ENCODE measurements at places on chromosomes 12 and 14.

DNA sequence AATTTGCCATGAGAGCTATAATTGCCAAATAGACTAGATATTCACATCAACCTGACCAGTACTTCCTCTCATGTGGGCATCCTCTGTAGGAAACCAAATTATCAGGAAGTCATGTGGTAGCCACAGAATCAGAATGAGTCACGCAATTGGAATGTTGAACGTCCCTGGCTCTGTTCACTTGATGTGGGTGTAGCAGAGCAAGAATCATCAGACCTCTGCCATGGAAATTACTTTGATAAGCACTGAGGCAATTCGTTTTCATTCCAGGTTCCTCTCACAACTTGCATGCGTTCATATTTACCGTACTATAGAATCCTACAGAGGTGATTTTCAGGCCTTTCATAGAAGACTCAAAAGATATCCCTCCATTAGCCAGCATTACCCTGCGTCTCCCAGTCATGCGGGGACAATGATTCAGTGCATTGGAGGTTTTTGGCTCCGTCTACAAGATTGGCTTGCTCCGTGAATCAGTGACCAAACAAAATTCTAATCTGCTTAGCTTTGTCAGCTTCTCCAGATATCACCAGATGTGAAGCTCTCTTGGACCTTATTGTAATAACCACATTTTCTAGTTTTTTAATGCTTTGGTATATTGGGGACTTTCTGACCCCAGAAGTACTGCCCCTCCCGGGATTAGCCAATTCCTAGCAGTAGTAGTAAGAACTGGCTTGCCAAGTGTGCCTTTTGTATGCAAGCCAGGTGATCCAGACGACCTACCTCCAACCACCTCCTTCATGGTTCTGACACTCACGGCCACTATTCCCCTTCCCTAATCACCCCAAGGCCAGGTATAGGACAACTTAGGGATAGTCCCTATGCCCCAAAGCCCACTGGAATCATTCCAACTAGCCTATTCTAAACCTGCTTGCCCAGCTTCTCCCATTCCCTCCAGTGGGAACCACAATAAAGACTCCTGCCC, 133.4 kb downstream of the KICS2 start:
- H3K27ac ChIP-seq: peak overlapping the region; percentile 68
- H3K27me3 ChIP-seq: no peaks in the 10 kb centered on the region
- no peak for DNase-seq
- H3K4me1 ChIP-seq: peaks cover 27% of the 10 kb centered on the region
- no peaks in the 10 kb centered on the region for H3K36me3 ChIP-seq

- no peaks in the 10 kb centered on the region for H3K27me3 ChIP-seq
- H3K4me3 ChIP-seq: no peak overlapping the region
- no peaks in the 10 kb centered on the region for H3K36me3 ChIP-seq
- no peak overlapping the region for H3K27ac ChIP-seq
Observed at GRCh38 chr12:119447126-119447525, 112.6 kb downstream of the CCDC60 start.

- H3K4me1 ChIP-seq: no peaks in the 10 kb centered on the region
- peaks cover 2% of the 10 kb centered on the region for H3K36me3 ChIP-seq
- H3K27ac ChIP-seq: no peak overlapping the region
- H3K27me3 ChIP-seq: no peaks in the 10 kb centered on the region
Observed at GRCh38 chr14:60999536-60999935, 18.5 kb downstream of the SLC38A6 start.

- peaks cover 84% of the 10 kb centered on the region for H3K27me3 ChIP-seq
- no peak overlapping the region for H3K27ac ChIP-seq
- DNase-seq: peak; percentile 54
- no peak overlapping the region for H3K4me3 ChIP-seq
- no peaks in the 10 kb centered on the region for H3K4me1 ChIP-seq
- no peaks in the 10 kb centered on the region for H3K36me3 ChIP-seq
Observed at GRCh38 chr12:132327336-132328171, 1.8 kb downstream of the GALNT9 start.

DNA sequence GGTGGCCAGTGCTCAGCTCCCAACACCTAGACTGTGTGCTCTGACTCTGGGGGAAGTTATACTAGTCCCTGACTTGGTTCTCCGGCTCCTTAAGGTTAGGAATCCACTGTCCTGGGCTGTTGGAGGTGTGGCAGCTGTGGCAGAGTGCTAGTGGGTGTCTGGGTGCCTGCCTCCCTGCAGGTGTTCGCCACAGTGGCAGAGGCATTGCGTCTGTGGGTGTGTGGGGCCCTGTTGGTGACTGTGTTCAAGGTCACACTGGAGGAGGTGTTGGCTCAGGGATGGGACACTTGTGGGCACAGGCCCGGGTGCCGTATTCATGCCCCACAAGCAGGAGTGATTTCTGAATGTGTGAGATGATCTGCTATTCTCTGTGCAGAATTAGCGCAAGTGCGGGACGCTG, 467.4 kb downstream of the TMEM121 start:
- H3K4me3 ChIP-seq: no peak overlapping the region
- no peaks in the 10 kb centered on the region for H3K4me1 ChIP-seq
- H3K27me3 ChIP-seq: no peaks in the 10 kb centered on the region
- H3K36me3 ChIP-seq: no peaks in the 10 kb centered on the region
- DNase-seq: no peak

- H3K27ac ChIP-seq: no peak overlapping the region
- peak overlapping the region; percentile 29 for H3K4me3 ChIP-seq
- peaks cover 39% of the 10 kb centered on the region for H3K36me3 ChIP-seq
- no peaks in the 10 kb centered on the region for H3K4me1 ChIP-seq
Observed at GRCh38 chr12:121240484-121241101, 30.7 kb downstream of the P2RX4 start.

DNA sequence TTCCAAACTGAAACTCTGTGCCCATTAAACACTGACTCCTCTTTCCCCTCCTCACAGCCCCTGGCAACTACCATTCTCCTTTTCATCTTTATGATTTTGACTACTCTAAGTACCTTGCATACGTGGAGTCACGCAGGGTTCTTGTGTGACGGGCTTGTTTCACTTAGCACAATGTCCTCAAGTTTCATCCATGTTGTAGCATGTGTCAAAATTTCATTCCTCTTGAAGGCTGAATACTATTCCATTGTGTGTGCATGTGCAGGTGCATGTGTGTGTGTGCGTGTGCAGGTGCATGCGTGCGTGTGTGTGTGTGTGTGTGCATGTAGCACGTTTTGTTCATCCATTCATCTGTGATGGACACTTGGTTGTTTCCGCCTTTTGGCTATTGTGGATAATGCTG, 106.1 kb downstream of the ZFP36L1 start:
- H3K4me1 ChIP-seq: peaks cover 26% of the 10 kb centered on the region
- H3K4me3 ChIP-seq: no peak overlapping the region
- H3K36me3 ChIP-seq: no peaks in the 10 kb centered on the region
- no peak overlapping the region for H3K27ac ChIP-seq
- H3K27me3 ChIP-seq: no peaks in the 10 kb centered on the region
- DNase-seq: no peak

DNA sequence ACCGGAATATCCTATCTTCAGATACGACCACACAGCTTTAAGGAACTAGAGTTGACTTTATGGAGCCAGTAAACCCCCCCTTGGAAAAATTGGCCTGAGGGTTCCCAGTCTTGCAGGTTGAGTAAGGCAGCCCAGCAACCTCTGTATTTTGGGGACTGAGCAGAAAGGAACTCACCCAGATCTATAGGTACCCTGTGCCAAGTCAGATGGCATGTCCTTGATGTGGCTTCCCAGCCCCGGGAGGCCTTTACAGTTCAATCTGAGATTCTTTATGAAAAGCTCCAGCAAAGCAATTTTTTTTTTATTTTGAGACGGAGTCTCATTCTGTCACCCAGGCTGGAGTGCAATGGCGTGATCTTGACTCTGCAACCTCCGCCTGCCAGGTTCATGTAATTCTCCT, 27.6 kb downstream of the TMEM121 start:
- no peaks in the 10 kb centered on the region for H3K4me1 ChIP-seq
- peak; percentile 7 for DNase-seq
- H3K36me3 ChIP-seq: no peaks in the 10 kb centered on the region
- H3K4me3 ChIP-seq: no peak overlapping the region

DNA sequence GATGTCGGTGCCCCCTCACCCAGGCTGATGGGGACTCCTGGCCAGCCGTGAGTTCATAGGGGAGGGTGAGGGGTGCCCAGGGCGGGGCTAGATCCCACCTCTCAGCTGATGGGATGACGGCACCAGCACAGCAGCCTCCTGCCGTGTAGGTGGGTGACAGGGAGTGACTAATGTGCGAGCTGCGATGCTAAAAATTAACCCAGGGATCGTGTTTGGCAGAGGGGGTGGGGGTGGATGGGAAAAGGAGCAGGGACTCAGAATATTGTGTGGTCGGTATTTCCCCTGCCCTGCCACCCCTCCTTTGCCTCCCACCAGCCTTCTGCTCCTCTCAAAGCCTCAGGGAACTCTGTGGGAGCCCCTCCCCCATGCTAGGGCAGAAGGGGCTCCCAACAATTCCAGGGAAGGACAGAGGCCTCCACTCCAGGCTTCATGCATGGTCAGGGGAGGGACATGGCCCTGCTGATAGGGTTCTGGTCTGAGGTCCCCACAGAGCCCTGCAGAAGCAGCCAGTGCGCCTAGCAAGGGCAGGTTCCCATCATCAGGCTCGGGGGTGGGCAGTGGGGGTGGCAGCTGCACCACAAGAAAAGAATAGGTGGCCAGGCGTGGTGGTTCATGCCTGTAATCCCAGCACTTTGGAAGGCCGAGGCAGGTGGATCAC, 12.5 kb downstream of the TAMALIN start:
- no peaks in the 10 kb centered on the region for H3K36me3 ChIP-seq
- H3K27ac ChIP-seq: no peak overlapping the region

- H3K36me3 ChIP-seq: no peaks in the 10 kb centered on the region
- no peak for DNase-seq
- H3K27me3 ChIP-seq: no peaks in the 10 kb centered on the region
- no peaks in the 10 kb centered on the region for H3K4me1 ChIP-seq
- no peak overlapping the region for H3K4me3 ChIP-seq
Observed at GRCh38 chr14:94341656-94342333, 18.7 kb upstream of the SERPINA6 start.

DNA sequence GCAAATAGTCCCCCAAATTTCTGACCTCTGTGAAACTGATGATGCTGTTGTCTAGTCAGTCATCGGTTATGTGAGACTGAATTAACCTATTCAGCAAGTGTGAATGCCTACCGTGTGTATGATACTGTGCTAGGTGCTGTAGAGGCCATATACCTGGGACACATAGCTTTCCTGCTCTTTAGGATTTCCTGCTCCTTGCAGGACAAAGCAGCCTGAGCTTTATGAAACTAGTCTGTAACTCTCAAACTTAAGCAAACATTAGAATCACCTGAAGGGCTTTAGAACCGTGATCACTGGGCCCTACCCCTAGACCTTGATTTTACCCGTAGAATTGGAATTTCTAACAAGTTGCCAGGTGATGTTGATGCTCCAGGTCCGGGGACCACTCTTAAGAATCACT, 6.9 kb downstream of the MARK3 start:
- H3K4me1 ChIP-seq: peaks cover 71% of the 10 kb centered on the region
- no peaks in the 10 kb centered on the region for H3K27me3 ChIP-seq
- H3K4me3 ChIP-seq: no peak overlapping the region
- H3K36me3 ChIP-seq: no peaks in the 10 kb centered on the region
- peak overlapping the region; percentile 21 for H3K27ac ChIP-seq
- no peak for DNase-seq

DNA sequence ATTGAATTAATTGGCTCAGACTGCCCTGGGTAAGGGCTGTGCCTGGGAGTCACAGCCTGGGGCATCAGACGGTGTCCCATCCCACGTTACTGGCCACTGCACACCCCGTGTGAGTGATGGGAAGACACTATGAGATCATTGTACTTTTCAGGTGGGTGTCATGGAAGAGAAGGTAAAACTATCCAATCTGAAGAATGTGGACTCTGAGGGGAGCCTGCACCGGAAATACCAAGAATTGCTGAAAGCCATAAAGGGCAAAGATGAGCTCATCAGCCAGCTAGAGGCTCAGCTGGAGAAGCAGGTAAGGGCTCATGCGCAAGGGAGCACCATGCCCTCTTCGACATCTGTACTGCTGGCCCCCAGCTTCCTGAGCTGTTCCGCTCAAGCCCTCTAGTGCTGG, 24.0 kb downstream of the PLEKHH1 start:
- H3K4me3 ChIP-seq: no peak overlapping the region
- H3K36me3 ChIP-seq: no peaks in the 10 kb centered on the region
- H3K27ac ChIP-seq: no peak overlapping the region
- H3K27me3 ChIP-seq: no peaks in the 10 kb centered on the region
- no peak for DNase-seq

- H3K4me3 ChIP-seq: no peak overlapping the region
- H3K4me1 ChIP-seq: no peaks in the 10 kb centered on the region
- no peak overlapping the region for H3K27ac ChIP-seq
Observed at GRCh38 chr12:115017346-115017745, 333.4 kb upstream of the TBX3 start.

DNA sequence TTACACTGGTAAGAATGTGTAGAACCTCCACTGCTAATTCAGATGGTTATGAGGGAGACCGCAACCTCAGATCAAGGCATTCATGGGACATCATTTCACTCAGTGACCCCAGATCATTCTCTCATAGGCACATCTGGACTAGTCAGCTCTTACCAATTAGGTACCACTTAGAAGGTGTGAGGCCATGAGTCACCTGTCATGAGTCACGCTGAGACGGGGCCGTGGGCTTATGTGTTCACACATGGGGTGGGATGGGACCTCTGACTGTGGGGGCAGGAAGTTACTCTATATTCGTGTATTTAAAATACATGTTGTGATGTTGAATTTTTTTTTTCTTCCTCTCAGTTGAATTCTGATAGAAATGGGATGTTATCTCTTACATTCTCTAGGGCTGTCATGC, 55.9 kb downstream of the CCDC92 start:
- H3K36me3 ChIP-seq: no peaks in the 10 kb centered on the region
- DNase-seq: peak; percentile 15
- H3K4me3 ChIP-seq: no peak overlapping the region
- no peaks in the 10 kb centered on the region for H3K4me1 ChIP-seq

DNA sequence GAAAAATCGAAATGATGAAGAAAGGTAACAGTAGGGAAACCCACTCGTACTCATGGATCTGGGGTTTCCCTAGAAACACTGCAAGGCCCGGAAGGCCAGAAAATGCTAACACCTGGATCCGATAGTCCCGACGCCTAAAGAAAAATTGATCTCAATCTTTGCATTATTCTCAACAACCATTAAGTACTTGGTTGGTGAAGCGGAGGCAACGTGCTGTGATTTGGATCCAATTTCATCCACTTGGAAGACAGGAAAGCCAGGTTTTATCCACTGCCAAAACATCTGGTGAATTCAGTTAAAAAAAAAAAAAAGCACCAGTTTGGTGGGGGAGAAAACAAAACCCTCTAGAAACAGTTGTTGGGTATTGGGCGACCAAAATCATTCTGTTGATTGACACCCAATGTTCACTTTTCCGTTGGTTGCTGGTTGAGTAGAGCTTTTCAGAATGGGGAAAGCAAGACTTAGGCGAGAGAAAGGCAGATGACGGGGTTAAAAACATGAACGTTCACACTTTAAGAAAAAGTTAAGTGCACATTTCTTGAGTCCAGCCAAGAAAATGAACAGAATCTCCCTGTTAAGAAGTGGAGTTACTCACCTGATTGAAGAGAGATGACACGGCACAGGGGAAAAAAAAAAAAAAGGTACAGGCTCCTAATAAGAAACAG, 41.9 kb upstream of the MED13L start:
- no peaks in the 10 kb centered on the region for H3K36me3 ChIP-seq
- peaks cover 20% of the 10 kb centered on the region for H3K4me1 ChIP-seq
- H3K27ac ChIP-seq: peak overlapping the region; percentile 92
- peak overlapping the region; percentile 62 for H3K4me3 ChIP-seq
- H3K27me3 ChIP-seq: no peaks in the 10 kb centered on the region

GRCh38 chr14:77043177-77043983, 14.9 kb upstream of the IRF2BPL start:
- peak; percentile 54 for DNase-seq
- peaks cover 69% of the 10 kb centered on the region for H3K4me1 ChIP-seq
- no peaks in the 10 kb centered on the region for H3K36me3 ChIP-seq
- H3K27ac ChIP-seq: peak overlapping the region; percentile 95
- no peaks in the 10 kb centered on the region for H3K27me3 ChIP-seq
- H3K4me3 ChIP-seq: peak overlapping the region; percentile 9

Measured in psoas muscle (tissue), 8 donors.